ENCODE measurements at places on chromosomes 7 and 10.

- no peaks in the 10 kb centered on the region for H3K27me3 ChIP-seq
- peaks cover 3% of the 10 kb centered on the region for H3K4me1 ChIP-seq
- H3K4me3 ChIP-seq, result no peak overlapping the region
- H3K27ac ChIP-seq, result no peak overlapping the region
- no peaks in the 10 kb centered on the region for H3K36me3 ChIP-seq
These were observed 117.9 kb downstream of the SND1 start for GRCh38 chr7:127769696-127770400.

DNA sequence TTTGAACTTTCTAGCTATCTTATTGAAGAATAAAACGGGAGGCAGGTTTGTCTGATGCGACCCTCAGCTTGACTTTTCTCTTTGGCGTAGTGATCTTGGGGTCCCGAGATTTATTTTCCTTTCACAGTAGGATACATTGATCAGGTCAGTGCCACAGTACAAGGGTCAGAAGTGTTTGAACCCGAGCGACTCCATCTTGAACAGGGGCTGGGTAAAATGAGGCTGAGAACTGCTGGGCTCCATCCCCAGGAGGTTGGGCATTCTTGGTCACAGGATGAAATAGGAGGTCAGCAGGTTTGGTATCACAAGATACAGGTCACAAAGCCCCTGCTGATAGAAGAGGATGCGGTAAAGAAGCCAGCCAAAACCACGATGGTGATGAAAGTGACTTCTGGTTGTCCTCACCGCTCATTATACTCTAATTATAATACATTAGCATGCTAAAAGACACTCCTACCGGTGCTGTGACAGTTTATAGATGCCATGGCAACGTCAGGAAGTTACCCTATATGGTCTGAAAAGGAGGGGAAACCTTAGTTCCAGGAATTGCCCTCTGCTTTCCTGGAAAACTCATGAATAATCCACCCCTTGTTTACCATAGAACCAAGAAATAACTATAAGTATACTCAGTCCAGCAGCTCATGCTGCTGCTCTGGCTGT is 3.0 kb upstream of the TECPR1 start:
- H3K27ac ChIP-seq, result no peak overlapping the region
- H3K4me3 ChIP-seq, result no peak overlapping the region
- peaks cover 22% of the 10 kb centered on the region for H3K4me1 ChIP-seq
- no peaks in the 10 kb centered on the region for H3K27me3 ChIP-seq

- H3K36me3 ChIP-seq, result no peaks in the 10 kb centered on the region
- no peak for DNase-seq
These were observed 355.7 kb upstream of the AKR1E2 start for GRCh38 chr10:4470231-4470835.

DNA sequence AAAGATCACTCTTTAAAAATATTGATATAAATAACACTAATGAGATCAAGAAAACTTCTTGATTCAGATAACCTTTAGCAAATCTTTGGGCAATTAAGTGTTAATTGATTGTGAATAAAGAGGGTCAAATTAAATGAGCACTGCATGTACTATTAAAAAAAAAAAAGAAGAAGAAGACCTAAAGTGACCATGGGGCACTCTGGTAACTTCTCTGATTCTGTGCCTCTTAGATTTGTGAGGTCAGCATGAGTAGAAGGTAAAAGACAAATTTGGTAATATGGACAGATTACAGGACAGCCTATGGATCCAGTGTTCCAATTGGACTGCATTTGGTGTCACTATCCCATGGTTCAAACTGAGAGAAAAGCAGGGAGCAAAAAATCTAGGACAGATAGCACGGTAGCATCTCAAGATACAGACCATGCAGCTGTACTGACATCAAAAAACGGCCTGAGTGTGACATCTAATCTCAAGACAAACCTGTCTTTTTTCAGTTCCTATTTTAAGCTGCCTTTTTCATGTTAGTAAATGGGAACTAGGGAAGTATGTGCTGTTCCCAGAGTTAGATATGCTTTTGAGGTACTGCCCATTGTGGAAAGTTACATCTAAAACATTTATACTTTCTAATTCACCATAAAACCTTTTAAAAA is 128.0 kb downstream of the KCND2 start:
- H3K4me1 ChIP-seq, result peaks cover 8% of the 10 kb centered on the region
- H3K4me3 ChIP-seq, result no peak overlapping the region
- DNase-seq, result no peak
- no peaks in the 10 kb centered on the region for H3K36me3 ChIP-seq

DNA sequence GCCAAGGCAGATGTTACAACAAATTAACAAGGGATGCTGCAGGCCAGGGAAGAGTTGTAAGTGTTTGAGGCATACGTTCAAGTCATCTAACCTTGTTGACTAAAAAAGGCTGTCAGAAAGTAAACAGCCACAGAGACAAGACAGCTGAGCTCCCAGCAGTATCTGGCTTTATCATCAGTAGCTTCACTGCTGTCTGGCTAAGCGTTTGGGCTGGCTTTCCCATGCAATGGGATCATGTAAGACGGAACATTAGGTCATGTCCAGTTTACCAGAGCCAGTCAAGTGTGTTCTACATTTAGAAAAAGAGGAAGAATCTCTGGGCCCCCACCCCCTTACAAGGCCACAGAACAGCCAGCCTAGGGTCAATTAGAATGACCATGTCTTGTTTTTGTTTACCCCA is 51.3 kb upstream of the GSAP start:
- no peaks in the 10 kb centered on the region for H3K36me3 ChIP-seq
- no peaks in the 10 kb centered on the region for H3K4me1 ChIP-seq
- no peak overlapping the region for H3K4me3 ChIP-seq
- no peaks in the 10 kb centered on the region for H3K27me3 ChIP-seq
- H3K27ac ChIP-seq, result no peak overlapping the region

- H3K27ac ChIP-seq, result no peak overlapping the region
- no peak for DNase-seq
- H3K4me3 ChIP-seq, result no peak overlapping the region
These were observed 79.2 kb downstream of the NRF1 start for GRCh38 chr7:129690701-129691100.

GRCh38 chr10:101301111-101301731 is 52.7 kb upstream of the BTRC start:
- no peaks in the 10 kb centered on the region for H3K36me3 ChIP-seq
- H3K27ac ChIP-seq, result no peak overlapping the region
- no peak for DNase-seq
- H3K4me3 ChIP-seq, result no peak overlapping the region
- H3K4me1 ChIP-seq, result no peaks in the 10 kb centered on the region

DNA sequence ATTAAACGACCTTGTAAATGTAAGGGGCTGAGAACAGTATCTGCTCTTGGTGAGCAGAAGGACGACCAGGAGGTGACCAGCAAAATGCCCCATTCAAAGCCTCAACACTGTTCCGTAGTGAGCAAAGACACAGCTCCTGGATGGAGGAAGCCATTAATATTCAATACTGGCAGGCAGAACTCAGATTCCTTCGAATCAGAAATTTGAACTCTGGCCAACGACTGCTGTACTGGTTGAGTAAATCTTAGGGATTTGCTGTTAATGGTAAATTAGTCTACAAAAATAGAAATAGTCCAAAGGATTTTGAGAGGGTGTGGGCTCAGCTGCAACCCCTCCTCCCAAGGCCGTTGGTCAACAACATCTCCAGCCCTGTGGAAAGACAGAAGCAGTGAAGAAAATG is 130.5 kb upstream of the PFKP start:
- H3K4me1 ChIP-seq, result no peaks in the 10 kb centered on the region
- no peaks in the 10 kb centered on the region for H3K27me3 ChIP-seq
- H3K4me3 ChIP-seq, result no peak overlapping the region
- H3K36me3 ChIP-seq, result no peaks in the 10 kb centered on the region

GRCh38 chr7:99196536-99197258 is 11.2 kb downstream of the KPNA7 start:
- no peaks in the 10 kb centered on the region for H3K36me3 ChIP-seq
- no peaks in the 10 kb centered on the region for H3K27me3 ChIP-seq
- no peaks in the 10 kb centered on the region for H3K4me1 ChIP-seq
- no peak overlapping the region for H3K27ac ChIP-seq

DNA sequence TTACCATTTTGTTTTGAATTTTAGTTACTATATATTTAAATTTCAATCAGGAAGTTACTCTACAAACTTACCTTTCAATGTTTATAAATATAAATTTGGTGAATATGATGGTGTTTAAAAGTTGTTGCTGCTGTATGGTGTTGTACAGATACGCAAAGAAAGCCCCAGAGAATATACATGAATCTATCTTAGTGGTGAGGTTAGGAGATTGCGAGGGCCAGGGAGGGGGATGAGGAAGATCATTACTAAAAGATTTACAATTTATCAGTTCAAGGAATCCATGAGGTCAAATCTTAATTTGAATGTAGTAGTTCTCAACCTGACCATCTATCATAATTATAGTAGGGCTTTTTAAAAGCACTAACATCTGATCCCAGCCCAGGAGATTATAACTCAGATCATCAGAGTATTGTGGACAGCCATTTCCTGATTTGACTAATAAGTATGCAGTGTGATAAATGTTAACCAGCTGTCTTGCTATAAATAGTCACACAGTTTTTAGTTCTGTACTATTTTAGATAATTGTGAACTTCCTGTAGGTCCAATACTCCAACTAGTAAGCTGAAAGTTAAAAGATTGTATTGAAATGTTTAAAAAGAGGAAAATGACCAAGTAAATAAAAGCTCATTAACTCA is 23.6 kb downstream of the FAM3C start:
- H3K4me1 ChIP-seq, result peaks cover 11% of the 10 kb centered on the region
- no peaks in the 10 kb centered on the region for H3K27me3 ChIP-seq
- no peak overlapping the region for H3K27ac ChIP-seq
- peaks cover 7% of the 10 kb centered on the region for H3K36me3 ChIP-seq

DNA sequence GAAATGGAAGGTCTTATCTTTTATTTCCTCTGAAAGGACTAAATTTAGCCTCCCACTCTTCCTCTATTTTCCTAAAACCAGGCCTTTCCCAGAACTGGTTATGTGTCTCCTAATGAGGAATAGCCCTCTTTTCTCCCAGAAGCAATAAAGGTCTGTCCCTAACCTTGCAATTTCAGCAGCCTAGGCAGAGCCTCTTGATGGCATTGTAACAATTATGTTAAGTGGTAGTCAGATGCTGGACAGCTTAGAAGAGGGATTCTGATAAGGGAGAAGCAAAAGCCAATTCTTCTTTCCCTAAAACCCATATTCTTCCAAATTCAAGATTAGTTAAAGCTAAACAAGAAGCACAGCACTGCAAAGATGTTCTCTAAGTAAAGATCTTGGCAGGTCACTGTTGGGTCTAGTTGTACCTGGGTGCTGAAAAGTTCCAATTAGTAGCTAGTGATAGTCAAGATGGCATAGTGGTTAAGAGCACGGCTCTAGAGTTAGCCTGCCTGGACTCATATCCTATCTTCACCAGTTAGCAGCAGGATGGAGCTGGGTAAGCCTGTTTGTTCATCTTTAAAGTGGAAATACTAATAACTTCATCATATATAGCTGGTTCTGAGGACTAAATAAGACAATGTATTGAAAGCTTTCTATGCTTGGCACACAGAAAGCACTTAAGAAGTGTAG is 14.3 kb upstream of the KCNIP2 start:
- H3K4me1 ChIP-seq, result no peaks in the 10 kb centered on the region
- H3K36me3 ChIP-seq, result peaks cover 2% of the 10 kb centered on the region
- no peaks in the 10 kb centered on the region for H3K27me3 ChIP-seq

DNA sequence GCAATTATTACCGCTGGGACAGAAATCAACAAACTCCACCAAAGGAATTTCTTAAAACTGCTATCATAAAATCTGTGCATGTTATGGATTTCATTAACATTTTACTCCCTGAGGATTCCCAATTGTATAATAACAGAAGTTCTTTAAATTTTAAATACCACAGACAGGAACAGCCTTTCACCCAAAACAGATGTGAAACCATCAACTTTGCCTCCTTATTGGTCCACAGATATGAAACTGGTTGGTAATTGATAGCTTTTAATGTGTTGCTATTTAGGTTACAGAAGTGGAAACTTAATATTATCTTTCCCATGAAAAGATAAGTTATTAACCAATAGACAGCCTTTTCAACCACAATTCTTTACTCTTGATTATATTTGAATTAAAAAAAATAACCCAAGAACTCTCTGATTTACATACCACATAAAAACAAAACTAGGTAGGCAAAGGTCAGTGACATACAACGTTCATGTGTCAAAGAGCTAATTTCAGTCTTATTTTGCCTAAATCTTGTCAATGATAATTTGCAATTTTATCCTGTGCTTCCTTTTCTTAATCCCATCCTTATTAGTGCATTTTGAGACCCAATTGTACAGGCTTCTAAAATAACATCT is 90.0 kb downstream of the NRP1 start:
- peaks cover 15% of the 10 kb centered on the region for H3K4me1 ChIP-seq
- H3K27ac ChIP-seq, result no peak overlapping the region
- H3K36me3 ChIP-seq, result no peaks in the 10 kb centered on the region
- H3K4me3 ChIP-seq, result no peak overlapping the region

DNA sequence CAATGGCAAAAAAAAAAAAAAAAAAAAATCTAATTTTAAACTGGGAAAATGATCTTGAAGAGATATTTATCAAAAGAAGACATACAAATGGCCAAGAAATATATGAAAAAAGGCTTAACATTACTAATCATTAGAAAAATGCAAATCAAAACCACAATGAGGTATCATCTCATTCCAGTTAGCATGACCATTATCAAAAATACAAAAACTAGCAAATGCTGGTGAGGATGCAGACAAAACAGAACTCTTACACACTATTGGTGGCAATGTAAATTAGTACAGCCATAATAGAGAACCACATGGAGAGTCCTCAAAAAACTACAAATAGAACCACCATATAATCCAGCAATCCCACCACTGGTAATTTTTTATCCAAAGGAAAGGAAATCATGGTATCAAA is 489.6 kb downstream of the TNS3 start:
- no peaks in the 10 kb centered on the region for H3K36me3 ChIP-seq
- H3K4me1 ChIP-seq, result peaks cover 3% of the 10 kb centered on the region
- H3K27ac ChIP-seq, result no peak overlapping the region
- no peak overlapping the region for H3K4me3 ChIP-seq
- no peaks in the 10 kb centered on the region for H3K27me3 ChIP-seq
- no peak for DNase-seq

All from thoracic aorta (tissue), 2 donors.